ENCODE measurements at places on chromosomes 2 and 18. TPM values are rescaled to one million over a fixed set of nuclear protein-coding genes. Genes with fewer than 3 reads are reported as not detected.
A peak's percentile ranks its signal among the peaks of the same experiment; 100 is the strongest.

The BCL11A gene
- polyA plus RNA-seq = 29.8 TPM

The MEP1B gene
- polyA plus RNA-seq = 0.46 TPM

The OTX1 gene
- not detected for polyA plus RNA-seq

The TSGA10 gene
- 19.0 TPM for polyA plus RNA-seq

The TXNDC2 gene
- 0.09 TPM for polyA plus RNA-seq

The EGR4 gene
- polyA plus RNA-seq = not detected

The FHL2 gene
- 5.2 TPM for polyA plus RNA-seq

DNA sequence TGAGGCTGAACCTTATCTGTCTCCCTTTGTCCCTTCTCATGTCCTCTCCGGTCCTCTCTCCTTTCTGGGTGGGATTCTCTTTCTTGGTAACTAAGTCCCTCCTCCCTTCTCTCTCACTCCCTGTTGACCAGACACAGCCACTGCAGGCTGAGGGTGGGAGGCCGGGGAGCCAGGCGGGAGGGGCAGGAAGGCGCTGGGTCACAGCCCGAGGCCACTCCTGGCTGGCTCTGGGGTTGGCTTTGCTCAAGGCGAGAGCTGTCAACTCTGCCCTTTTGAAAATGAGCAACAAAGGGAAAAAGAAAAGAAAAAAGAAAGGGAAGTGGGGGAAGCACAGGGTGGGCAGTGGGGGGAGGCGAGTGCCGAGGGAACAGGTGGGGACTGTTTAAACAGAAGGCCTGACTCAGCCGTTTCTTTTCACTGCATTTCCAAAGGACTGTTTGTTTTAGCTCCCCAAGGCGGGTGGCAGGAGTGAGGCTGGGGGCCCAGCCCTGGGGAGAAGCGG lies 70.5 kb upstream of the IGFBP5 start:
- peak; percentile 19 for DNase-seq

DNA sequence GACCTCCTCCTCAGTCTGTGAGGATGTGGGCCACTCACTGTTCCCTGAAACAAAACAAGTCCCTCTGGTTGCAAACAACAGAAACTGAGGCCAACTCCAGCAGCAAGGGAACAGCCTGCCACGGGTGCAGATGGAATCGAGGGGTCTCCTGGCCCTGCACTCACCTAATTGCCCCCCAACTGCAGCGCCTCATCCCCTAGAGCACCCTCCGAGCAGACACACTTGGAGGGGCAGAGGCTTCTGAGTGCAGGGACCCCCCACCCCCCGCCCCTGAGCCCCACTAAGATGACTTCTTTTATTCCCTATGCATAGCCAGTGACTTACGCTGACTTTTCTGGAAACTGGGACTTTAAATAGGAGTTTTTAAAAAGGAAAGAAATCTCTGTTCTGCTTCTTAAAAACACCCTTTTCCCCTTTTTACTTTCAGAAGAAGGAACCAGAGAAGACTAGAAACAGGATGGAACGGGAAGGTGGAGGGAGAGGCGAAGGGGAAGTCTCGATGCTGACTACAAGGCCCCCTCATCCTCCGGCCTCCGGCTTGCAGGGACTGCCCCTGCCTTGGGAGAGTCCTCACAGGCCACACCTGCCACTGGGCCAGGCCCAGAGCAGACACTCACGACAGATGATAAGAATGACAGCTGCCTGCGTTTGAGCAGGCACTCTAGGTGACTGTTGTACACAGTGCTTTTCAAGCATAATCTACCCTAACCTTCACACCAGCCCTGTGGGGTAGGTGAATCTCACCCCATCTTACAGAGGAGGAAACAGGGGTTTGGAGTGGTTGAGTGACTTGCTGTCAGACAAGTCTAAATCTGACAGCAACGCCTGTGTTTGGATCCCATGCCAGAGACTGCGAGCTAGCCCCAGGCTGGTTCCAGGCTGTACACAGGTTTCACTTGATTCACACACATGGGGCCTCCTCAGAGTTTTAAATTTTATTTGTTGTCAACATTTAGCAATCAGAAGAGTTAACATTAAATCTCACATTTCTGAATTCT lies 28.2 kb upstream of the BIN1 start:
- DNase-seq = no peak

- no peak for DNase-seq
These were observed 3.9 kb downstream of the CRACDL start for GRCh38 chr2:98932164-98932563.

DNA sequence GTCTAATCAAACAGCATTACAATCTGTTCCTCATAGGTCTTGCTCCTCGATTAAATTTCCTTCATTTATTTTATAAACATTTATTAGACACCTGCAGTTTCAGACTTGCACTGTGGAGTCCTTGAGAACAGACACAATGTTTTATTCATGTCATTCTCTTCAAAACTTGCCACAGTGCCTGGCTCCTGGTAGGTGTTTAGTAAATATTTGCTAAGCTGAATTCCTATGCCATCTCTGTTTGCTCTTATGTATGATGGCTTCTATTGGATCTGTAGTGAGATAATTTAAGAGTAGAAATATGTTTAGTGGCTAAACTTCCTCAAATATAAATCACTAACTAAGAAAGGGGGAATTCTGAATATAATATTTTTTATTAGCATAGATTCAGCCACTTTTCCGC lies 61.4 kb downstream of the LRATD1 start:
- no peak for DNase-seq

DNA sequence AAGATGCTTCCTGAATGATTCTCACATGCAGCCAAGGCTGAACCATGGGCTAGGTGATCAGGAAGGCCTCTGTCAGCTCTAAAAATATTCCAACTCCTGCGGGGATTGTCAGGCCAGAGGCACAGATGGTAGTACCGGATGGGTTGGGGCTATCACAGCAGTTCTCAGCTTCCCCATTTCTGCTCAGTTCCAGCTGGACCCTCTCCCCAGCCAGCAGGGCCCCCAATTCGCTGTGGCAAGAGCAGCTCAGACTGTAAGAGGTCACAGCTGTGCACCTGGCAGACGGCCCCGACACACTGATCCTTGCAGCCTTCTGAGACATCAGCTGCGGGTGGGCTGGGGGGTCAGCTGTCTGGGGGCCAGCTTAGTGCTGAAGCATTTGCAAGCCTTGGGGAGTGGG lies 43.6 kb upstream of the TCF7L1 start:
- peak; percentile 29 for DNase-seq

GRCh38 chr2:118705032-118705431 lies 142.4 kb downstream of the EN1 start:
- DNase-seq = no peak

GRCh38 chr2:205714058-205714776 lies 31.9 kb downstream of the NRP2 start:
- DNase-seq = no peak

GRCh38 chr2:235445116-235445515 lies 48.7 kb upstream of the AGAP1 start:
- DNase-seq = no peak
